ENCODE measurements at places on chromosomes 5 and 9.

GRCh38 chr5:139882961-139883539, 87.4 kb downstream of the PSD2 start:
- H3K27me3 ChIP-seq, result peaks cover 11% of the 10 kb centered on the region
- no peak overlapping the region for H3K4me3 ChIP-seq
- H3K4me1 ChIP-seq, result no peaks in the 10 kb centered on the region
- no peak for DNase-seq

DNA sequence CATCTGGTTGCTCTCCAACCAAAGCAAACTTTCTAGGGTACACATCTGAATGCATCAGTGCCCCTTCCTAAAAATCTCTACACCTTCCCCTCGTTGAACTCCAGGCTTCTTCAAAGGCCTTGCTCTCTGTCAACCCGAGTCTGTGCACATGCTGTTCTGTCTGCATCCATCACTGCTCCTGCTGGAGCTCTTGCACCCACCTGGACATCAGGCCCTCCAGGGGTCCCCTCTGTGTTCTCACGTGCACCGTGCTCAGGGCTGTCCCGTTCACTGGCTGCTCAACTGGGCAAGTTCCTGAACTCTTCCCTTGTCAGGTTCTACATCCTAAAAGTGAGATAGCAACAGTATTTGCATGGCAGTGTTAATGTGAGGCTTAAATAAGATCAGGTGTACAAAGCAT, 62.7 kb upstream of the ANGPTL2 start:
- H3K27ac ChIP-seq, result no peak overlapping the region
- H3K4me1 ChIP-seq, result no peaks in the 10 kb centered on the region
- H3K36me3 ChIP-seq, result no peaks in the 10 kb centered on the region
- H3K4me3 ChIP-seq, result no peak overlapping the region

GRCh38 chr5:149418910-149419531, 39.9 kb upstream of the IL17B start:
- H3K4me1 ChIP-seq, result peaks cover 4% of the 10 kb centered on the region
- H3K27ac ChIP-seq, result no peak overlapping the region
- DNase-seq, result no peak
- H3K36me3 ChIP-seq, result no peaks in the 10 kb centered on the region

DNA sequence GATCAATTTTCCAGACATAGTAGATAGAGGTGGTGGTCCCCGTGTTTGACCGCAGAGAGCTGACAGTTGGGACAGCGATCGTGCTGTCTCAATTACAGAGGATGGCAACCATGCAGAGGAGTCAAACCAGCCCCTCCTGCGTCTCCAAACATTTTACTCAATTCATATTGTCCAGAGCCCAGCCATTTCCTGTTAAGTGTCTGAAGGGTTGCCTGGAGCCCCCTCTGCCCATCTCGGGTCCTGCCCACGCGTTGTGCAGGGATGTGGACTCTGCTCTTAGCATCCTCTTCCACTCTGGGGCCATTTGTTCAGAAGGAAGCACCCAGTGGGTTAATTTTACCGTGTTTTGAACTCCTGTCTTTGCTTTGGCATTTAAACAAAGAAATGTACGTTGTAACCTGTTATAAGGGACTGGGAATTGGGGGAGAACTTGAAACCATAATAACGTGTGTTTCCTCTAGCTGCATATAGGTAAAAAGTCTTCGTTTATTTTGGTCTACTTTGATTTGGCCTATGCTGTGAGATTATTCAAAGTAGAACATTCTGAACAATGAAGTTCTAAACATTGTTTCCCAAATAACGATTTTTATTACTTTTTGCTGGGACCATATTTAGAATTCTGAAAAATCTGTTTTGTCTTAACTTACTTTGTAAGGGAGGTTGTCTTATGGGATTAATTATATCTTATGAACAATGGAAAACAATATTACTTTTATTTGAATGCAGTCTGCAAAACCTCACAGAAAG, 876 bp downstream of the EGFLAM start:
- H3K4me3 ChIP-seq, result peak overlapping the region; percentile 81
- no peak for DNase-seq
- peaks cover 86% of the 10 kb centered on the region for H3K27me3 ChIP-seq
- H3K27ac ChIP-seq, result no peak overlapping the region
- no peaks in the 10 kb centered on the region for H3K36me3 ChIP-seq

Measured in activated T-cell treated with anti-CD3 and anti-CD28 coated beads, Interleukin-2, amount 50 U/mL, for 72 hours (primary cell).